ENCODE measurements at places on chromosomes 5 and 9.

GRCh38 chr9:94991961-94992907, 265.7 kb downstream of the AOPEP start:
- DNase-seq: no peak

- DNase-seq: no peak
Measured at GRCh38 chr5:34538026-34538672, 118.0 kb upstream of the RAI14 start.

DNA sequence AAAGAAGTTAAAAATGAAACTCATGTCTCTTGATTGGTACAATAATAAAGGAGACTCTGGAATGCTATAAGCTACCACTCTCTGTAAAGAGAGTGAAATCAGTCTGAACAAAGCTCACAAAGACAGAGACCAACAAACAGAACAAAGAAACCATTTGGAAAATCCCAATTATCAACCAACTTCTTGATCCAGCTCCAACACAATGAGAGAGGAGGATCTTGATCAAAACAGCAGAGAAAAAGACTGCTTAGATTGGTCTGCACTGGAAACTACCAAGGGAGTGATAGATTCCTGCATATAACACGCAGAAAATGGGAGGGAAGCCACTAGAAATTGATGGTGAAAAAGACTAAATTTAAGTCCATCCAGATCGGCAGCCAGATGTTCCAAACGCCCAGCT, 23.1 kb upstream of the RNF38 start:
- DNase-seq: no peak

DNA sequence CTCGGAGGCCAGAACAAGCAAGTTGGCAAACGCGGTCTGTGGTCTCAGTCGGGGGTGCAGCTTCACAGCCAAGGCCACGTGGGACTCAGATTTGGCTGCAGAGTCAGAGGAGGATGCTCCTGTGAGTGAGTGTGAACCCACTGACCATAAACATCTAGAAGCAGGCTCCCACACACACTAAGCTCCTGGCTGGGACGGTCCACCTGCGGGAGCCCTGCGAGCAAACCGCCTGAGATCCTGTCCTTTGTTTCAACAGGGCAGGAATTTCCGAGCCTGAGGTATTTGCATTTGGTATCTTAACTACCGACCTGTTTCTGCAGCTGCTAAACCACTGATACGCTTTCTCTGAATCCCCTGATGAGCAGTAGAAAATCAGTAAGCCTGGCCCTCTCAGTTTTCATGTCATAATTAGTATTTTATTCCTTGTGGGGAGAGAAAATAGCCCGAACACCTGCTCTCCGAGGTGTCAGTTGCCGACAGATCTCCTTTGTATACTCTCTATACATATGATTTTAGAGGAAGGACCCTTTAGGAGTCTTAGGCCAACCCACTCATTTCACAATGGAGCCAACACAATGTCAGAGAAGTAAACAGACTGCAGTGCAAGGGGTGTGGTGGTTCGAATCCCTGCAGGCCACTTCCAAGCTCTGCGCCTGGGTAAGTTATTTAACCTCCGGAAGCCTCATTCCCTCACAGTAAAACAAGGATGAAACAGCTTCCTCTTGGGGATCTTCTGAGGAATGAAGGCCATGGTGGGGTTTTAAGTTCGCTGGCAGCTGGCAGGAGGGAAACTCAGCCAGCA, 40.9 kb upstream of the PWWP2A start:
- DNase-seq: no peak

DNA sequence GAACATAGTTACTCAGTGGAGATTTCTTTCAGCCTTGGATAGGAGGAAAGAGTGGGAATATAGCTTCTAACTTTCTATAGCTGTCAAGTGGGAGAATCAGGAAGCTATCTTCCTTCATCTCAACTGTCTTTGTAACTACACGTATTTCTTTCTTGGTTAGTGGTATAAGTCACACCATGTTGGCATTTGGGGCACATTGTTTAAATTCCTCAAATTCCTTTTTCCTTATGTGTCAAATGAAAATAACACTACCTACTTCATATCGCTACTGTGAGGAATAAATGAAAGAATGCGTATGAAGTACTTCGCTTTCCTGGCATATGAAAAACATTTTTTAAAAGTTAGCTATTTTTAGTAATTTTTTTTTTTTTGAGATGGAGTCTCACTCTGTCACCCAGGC, 1082.5 kb upstream of the WWC1 start:
- DNase-seq: no peak

GRCh38 chr9:33517373-33517772, 6.7 kb upstream of the ANKRD18B start:
- no peak for DNase-seq

DNA sequence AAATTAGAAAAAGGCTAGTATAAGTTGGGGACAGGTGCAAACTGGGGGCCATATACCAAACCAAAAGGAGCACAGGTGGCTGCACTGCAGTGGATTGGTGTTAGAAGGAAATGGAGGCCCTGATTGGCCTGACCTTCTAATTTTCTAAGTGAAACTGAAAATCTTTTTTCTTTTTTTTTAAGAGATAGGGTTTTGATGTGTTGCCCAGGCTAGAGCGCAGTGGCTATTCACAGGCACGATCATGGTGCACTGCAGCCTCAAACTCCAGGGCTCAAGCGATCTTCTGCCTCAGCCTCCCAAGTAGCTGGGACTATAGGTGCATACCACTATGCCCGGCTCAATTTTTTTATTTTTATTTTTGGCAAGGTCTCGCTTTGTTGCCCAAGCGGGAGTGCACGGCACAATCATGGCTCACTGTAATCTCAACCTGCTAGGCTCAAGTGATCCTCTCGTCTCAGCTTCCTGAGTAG, 9.8 kb upstream of the CCDC69 start:
- no peak for DNase-seq

GRCh38 chr9:126147936-126148870, 178.4 kb upstream of the MVB12B start:
- DNase-seq: no peak

DNA sequence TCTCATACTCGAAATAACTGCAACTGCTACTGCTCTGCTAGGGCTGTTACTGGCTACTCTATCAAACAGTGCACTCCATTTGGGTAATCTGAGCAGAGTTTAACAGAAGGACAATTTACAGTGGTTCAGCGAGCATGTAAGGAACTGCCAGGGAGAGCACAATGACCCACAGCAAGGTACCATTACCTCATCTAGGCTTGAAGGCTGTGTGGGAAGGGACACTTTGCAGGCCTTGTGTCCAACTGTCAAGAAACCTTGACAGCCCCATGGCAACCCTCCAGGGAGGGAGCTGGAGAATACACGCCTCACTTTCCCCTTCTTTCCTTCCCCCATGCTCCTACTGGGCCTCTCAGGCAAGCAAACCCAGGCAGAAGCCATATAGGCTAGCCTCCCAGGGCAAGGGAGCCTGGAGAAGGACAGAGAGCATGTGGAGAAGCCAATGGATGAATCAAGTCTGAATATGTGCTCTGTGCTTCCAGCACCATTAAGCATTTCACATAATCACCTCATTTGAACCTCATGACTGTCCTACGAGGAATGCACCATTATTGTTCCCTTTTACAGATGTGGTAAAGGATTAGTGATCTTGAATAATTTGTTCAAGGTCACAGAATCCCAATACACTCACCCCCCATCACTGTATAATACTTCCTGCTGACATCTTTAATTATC, 49.9 kb upstream of the JAK2 start:
- no peak for DNase-seq

- no peak for DNase-seq
Measured at GRCh38 chr9:7579351-7579750, 220.2 kb downstream of the DMAC1 start.

DNA sequence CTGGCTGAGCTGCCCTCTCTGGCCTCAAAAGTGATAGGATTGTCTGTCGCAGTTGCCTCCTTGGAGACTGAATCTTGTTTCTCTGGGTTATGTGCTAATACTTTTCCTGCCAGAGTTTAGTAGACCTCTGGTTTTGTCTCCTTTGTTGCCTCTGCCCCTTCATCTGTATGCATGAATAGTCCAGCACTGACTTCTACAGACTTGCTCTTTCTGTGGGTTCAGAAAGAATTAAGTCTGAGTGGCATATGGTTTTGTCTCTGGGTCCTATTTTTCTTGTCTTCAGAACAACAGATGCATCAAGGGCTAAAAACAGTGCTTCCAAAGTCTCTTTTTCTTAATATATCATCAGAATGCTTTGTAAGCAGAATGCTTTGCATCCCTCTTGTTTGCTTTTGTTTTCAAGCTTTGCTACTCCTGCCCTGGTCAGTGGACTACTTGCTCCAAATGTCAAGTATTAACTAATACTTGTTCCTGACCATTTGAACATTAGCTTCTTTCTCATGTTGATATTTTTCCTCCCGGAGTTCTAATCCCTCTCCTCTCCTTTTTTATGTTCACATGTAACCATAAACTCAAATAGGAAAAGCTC, 131.7 kb downstream of the UNC13B start:
- DNase-seq: no peak

DNA sequence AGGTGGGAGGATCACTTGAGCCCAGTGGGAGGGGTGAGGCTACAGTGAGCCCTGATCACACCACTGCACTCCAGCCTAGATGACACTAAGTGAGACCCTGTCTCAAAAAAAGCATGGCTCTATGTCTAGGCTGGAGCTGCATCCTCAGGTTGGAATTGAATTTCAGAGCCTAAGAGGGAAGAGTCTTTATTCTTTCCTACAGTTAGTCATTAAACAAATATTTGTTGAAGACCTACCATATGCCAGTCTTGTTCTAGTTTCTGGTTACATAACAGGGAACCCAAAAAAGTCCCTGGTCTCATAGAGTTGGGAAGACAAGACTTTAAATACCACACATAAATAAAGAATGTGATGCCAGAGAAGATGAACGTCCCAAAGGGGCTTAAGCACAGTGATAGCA, 6.9 kb upstream of the GRPEL2 start:
- DNase-seq: no peak

DNA sequence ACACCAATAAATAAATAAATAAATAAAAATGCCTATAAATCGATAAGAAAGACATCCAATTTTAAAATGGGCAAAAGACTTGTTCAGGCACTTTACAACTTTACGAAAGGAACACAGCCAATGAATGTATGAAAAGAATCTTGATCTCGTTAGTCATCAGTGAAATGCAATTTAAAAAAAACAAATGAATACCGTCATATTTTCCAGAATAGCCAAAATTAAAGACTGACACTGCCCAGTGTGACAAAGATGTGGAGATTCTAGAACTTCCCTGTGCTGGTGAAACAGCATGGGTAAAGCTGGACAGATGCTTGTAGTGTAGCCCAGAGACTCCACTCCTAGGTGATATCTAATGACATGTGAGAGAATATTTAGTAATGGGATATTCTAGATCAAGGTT, 127.1 kb downstream of the GOLPH3 start:
- DNase-seq: no peak

DNA sequence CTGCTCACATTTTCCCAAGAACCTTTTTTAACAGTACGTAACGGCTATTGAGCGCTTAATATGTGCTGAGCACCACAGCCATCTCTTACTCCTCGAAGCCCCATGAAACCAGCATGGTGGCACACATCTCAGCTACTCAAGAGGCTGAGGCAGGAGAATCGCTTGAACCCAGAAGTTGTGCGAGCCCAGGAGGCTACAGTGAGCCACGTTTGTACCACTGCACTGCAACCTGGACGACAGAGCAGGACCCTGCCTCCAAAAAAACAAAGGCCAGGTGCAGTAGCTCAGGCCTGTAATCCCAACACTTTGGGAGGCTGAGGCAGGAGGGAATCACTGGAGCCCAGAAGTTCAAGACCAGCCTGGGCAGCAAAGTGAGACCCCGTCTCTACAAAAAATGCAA, 28.2 kb downstream of the AQP7 start:
- no peak for DNase-seq

DNA sequence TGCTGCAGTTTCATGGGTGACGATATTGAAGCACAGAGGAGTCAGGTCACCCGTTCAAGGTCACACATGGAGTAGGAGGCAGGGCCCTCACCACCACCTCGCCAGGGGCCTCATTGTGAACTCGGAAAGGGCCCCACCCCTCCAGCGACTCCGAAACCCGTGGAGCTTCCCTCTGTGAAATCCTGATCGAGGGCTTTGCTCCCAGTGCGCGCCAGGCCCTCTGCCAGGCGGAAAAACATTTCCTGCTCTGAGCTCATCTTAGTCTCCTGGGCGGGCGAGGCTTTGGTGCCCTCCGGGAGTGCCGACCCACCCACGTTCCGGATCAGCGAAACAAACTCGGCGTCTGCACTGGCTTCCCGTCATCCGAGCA, 75.0 kb upstream of the FCN1 start:
- no peak for DNase-seq

DNA sequence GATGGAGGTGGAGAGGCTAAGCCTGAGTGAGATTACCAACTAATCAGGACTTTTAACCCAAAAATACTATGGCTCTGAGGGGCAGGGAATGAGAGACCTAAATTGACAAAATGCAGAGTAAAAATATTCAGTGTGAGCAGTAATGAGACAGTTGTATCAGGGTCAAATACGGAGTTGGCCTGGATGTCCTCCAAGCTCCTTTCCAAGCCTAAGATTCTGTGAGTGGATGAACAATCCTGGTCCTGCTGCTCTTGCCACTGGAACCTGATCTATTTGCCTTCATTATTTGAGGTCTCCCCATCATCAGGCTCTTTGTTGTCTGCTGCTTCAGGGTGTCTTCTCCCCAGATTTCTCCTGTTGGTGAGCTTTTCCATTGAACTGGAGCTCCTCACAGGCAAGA, 1.1 kb downstream of the PDCD1LG2 start:
- DNase-seq: no peak

DNA sequence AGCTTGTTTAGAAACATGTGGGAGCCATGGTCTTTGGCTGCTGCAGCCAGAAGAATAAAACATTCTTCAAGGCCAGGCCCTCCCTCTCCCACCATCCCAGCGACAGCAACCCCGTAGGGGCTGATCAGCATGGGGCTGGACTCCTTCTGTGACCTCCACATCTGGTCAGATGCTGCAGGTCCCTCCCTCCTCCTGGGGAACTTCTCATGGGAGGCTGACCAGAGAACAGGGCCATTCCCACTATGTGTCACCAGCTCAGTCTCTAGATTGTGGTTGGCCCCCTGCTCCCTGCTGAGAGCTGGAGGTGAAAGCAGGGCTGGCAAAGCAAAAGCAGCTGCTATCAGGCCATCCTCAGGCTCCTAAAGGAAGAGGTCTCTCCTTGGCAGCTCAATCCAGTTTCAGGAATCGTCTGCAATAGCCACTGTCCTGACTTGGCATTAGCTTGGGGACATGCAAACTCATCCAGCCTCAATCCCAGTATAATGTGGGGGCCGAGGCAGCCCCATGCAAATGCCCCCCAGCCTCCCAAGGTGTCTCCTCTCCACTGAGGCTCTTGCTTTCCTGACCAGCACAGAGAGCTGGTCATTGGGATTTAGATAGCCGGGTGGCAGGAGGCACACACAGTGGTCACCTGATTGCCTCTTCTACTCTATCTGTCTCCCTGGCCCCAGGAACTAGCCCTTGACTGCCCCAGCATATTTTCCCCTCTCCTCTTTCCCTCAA, 81.5 kb downstream of the NRG2 start:
- DNase-seq: no peak

DNA sequence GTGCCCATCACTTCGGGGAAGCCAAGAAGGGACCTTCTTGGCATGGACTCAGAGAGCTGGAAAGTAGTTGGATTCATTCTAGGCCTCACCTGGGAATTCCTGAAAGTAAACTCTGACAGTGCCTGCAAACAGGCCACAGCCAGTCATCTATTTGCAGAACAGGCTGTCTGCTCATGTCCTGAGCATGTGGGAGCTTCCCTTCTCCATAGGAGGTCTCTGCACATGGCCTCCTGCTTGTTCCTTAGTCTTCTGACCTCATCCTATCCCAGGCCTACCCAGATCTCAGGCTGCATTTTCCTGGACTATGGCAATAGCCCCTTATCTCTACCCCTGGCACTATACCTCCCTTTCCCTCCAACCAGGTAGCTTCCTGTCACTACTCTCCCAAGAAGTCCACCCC, 67.2 kb upstream of the FSTL4 start:
- DNase-seq: no peak

GRCh38 chr9:91500509-91501014, 76.9 kb upstream of the NFIL3 start:
- DNase-seq: no peak
